Activated CD4-positive, alpha-beta memory T cell treated with anti-CD3 and anti-CD28 coated beads for 36 hours (primary cell): ENCODE measurements at places on chromosomes 5 and 9. TPM values are rescaled to one million over a fixed set of nuclear protein-coding genes. Genes with fewer than 3 reads are reported as not detected.

Gene ST8SIA4
- 32.8 TPM for total RNA-seq

DNA sequence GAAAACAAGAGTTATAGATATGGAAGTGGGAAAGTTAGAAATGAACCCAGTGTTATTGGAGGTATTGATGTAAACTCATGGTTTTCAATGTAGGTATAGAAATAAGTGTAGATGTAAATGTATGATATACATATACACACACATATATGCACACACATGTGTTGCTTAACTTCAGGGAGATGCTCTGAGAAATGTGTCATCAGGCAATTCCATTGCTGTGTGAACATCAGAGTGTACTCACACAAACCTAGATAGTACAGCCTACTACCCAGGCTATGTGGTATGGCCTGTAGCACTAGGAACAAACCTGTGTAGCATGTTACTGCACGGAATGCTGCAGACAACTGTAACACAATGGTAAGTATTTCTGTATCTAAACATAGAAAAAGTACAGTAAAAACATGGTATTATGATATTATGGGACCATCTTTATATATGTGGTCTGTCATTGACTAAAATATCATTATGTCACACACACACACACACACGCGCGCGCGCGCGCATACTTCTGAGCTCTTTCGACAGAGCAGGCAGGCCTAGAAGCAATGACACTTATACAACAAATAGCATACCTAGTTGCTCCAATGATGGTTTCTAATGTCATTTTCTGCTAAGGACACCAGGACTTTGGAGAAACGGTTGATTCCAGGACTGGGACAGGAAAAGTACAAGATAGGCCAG, 86.6 kb downstream of the MACROH2A1 start:
- no peak for DNase-seq
- no peak overlapping the region for H3K4me3 ChIP-seq
- H3K36me3 ChIP-seq: no peaks in the 10 kb centered on the region

DNA sequence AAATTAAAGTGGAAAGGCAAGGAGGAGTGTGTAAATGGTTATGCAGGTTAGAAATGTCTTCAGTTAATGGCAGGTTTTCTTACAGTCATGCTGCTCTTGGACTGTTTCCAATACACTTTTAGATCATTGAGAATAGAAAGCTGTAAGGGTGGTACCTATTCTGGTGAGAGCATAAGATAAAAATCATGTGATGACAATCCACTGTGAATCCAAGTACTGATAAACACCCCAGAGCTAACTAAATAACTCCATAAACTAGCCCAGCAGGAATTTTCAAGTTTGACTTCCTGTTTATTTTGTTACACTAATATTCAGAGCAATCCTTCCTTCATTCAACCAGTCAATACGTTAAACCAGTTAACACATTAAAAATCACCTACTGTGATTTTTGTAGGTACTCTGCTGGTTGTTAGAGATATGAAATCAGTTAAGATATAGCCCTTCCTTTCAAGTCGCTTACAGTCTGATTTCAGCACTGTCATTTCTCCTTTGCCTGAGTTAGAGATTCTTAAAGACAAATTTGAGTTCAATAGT, 22.6 kb downstream of the VCAN start:
- no peaks in the 10 kb centered on the region for H3K4me1 ChIP-seq
- H3K36me3 ChIP-seq: no peaks in the 10 kb centered on the region
- no peak overlapping the region for H3K4me3 ChIP-seq
- no peak overlapping the region for H3K27ac ChIP-seq
- peaks cover 9% of the 10 kb centered on the region for H3K27me3 ChIP-seq
- no peak for DNase-seq

- peaks cover 22% of the 10 kb centered on the region for H3K36me3 ChIP-seq
- no peak overlapping the region for H3K4me3 ChIP-seq
- no peak for DNase-seq
- H3K4me1 ChIP-seq: peaks cover 4% of the 10 kb centered on the region
Observed at GRCh38 chr9:125568621-125569020, 138.4 kb downstream of the MAPKAP1 start.

DNA sequence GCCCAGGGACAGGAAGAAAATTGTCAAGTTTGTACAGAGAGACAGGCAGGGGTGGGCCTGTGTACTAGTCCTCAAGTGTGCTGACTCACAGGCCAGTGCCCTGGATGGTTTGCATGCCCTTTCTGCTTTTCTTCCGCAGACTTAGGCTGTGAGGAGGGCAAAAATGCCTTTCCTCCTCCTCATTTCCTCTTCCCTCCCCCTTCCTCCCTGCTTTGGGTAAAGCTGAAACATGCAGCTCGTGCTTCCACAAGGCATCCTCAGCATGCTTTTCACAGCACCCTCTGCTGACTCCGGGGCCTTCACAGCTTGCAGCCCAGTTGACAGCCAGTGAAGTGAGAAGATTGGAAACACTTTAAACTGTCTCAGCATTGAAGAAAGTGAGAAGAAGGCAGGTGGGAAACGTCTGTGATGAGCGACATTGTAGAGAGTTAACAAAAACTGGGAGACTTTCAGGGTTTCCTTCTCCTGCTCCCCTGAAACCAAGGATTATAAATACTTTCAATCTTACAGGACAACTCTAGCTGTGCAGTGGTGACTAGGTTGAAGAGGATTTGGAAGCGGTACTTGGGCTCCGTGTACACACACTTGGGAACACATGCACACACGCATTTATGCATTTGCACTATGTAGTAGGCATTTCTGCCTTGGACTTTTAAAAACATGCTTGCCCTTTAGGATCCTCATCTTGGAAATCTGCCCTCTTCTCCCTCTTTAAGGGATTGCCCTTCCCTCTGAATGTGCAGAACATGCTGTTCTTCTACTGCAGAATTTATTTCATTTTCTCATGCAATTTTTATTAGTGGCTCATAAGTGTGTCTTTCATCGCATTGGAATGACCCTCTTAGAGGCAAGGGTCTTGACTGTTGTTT, 138.8 kb downstream of the GRIA1 start:
- H3K27me3 ChIP-seq: no peaks in the 10 kb centered on the region
- DNase-seq: no peak
- H3K27ac ChIP-seq: no peak overlapping the region

GRCh38 chr9:16410601-16411280, 459.7 kb downstream of the BNC2 start:
- DNase-seq: no peak
- H3K36me3 ChIP-seq: no peaks in the 10 kb centered on the region
- no peak overlapping the region for H3K27ac ChIP-seq
- H3K4me1 ChIP-seq: no peaks in the 10 kb centered on the region
- no peaks in the 10 kb centered on the region for H3K27me3 ChIP-seq
- H3K4me3 ChIP-seq: no peak overlapping the region

GRCh38 chr5:59640411-59640810, 253.1 kb downstream of the PDE4D start:
- peaks cover 3% of the 10 kb centered on the region for H3K4me1 ChIP-seq
- DNase-seq: no peak
- H3K27me3 ChIP-seq: peaks cover 5% of the 10 kb centered on the region
- H3K36me3 ChIP-seq: no peaks in the 10 kb centered on the region
- H3K27ac ChIP-seq: no peak overlapping the region
- no peak overlapping the region for H3K4me3 ChIP-seq

GRCh38 chr5:56506211-56506965, 273.3 kb upstream of the ANKRD55 start:
- H3K4me3 ChIP-seq: no peak overlapping the region
- H3K4me1 ChIP-seq: peaks cover 10% of the 10 kb centered on the region
- DNase-seq: no peak

DNA sequence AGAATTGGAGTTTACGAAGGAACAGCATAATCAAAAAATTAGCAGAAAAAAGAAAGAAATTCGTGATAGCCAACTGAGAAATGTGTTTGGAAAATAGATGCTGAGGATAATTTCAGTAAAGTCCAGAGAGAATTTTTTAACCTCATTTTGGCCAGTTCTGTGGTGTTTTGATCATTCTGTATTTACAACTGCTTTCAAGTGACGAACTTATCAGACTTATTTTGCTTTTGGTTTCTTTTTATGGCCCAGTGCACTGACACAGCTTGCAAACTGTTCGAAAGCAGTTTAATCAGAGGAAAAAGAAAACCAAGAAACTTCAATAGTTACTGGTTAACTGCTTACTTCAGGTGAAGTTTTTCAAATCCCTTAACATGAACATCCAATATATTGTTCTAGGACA, 1.9 kb downstream of the SDHA start:
- peak overlapping the region; percentile 92 for H3K4me3 ChIP-seq
- H3K36me3 ChIP-seq: peaks cover 11% of the 10 kb centered on the region
- peak overlapping the region; percentile 90 for H3K27ac ChIP-seq
- peaks cover 54% of the 10 kb centered on the region for H3K4me1 ChIP-seq
- no peak for DNase-seq
- H3K27me3 ChIP-seq: no peaks in the 10 kb centered on the region

Gene SPEF2
- 10.6 TPM for total RNA-seq

DNA sequence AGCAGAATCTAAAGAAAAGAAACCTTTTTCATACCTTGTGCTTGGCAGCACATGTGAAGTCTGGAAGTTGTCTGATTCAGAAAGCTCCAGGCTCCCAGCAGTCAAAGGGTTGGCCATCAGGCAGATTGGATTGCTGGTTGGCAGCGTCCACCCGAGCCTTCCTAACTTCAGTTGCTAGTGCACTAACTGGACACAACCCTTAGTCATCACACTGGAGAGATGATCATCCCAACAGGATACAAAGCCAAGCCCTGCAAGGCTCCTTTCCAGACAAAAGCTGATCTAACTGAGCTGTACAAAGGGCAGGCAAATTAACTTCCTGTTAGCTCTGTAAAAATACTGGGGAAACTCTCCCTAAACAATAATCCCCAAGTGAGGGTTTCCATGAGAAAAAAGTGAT, 185.6 kb downstream of the SNX18 start:
- no peaks in the 10 kb centered on the region for H3K27me3 ChIP-seq
- no peak for DNase-seq
- no peak overlapping the region for H3K27ac ChIP-seq
- H3K4me1 ChIP-seq: peaks cover 5% of the 10 kb centered on the region
- H3K36me3 ChIP-seq: no peaks in the 10 kb centered on the region
- H3K4me3 ChIP-seq: no peak overlapping the region

- peaks cover 3% of the 10 kb centered on the region for H3K36me3 ChIP-seq
- DNase-seq: no peak
- H3K4me1 ChIP-seq: no peaks in the 10 kb centered on the region
- no peaks in the 10 kb centered on the region for H3K27me3 ChIP-seq
- H3K27ac ChIP-seq: no peak overlapping the region
- H3K4me3 ChIP-seq: no peak overlapping the region
Observed at GRCh38 chr5:60856066-60856465, 12.0 kb upstream of the ELOVL7 start.

DNA sequence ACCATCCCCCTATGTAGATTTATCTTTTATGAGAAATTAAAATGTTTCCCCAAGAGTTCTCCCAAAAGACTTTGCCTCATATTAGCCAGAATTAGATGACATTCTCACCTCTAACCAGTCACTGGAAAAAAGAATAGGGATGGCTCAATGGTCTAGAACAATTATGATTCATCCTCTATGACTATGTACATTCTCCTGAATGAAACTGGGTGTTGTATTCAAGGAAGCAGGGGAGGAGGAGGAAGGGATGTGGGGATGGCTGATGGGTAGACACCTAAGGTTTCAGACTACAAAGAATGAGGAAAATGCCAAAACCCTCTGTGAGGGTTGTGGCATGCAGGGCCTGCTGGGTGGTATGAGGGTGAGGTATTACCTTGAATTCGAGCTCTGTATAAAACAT, 49.5 kb upstream of the BRINP1 start:
- H3K27ac ChIP-seq: no peak overlapping the region
- no peaks in the 10 kb centered on the region for H3K4me1 ChIP-seq
- no peaks in the 10 kb centered on the region for H3K36me3 ChIP-seq
- H3K27me3 ChIP-seq: no peaks in the 10 kb centered on the region
- no peak for DNase-seq

Gene IFNK
- not detected for total RNA-seq

Gene GFM2
- 30.9 TPM for total RNA-seq

DNA sequence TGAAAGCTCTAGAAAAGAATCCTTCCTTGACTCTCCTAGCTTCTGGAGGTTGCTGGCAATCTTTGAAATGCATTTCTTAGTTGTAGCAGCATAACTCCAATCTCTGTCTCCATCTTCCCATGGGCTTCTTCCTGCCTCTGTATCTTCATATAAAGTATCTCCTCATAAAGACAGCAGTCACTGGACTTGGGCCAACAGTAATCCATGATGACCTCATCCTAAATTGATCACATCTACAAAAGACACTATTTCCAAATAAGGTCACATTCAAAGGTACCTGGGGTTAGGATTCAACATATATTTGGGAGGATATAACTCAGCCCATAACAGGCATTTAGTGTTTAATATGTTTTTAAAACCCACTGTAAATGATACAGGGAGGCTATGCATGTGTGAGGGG, 123.3 kb downstream of the MLLT3 start:
- DNase-seq: no peak
- H3K4me1 ChIP-seq: peaks cover 37% of the 10 kb centered on the region
- no peak overlapping the region for H3K4me3 ChIP-seq
- peaks cover 6% of the 10 kb centered on the region for H3K36me3 ChIP-seq
- H3K27me3 ChIP-seq: no peaks in the 10 kb centered on the region
- H3K27ac ChIP-seq: no peak overlapping the region

Gene LECT2
- total RNA-seq: not detected

Gene KCNN2
- total RNA-seq: not detected

DNA sequence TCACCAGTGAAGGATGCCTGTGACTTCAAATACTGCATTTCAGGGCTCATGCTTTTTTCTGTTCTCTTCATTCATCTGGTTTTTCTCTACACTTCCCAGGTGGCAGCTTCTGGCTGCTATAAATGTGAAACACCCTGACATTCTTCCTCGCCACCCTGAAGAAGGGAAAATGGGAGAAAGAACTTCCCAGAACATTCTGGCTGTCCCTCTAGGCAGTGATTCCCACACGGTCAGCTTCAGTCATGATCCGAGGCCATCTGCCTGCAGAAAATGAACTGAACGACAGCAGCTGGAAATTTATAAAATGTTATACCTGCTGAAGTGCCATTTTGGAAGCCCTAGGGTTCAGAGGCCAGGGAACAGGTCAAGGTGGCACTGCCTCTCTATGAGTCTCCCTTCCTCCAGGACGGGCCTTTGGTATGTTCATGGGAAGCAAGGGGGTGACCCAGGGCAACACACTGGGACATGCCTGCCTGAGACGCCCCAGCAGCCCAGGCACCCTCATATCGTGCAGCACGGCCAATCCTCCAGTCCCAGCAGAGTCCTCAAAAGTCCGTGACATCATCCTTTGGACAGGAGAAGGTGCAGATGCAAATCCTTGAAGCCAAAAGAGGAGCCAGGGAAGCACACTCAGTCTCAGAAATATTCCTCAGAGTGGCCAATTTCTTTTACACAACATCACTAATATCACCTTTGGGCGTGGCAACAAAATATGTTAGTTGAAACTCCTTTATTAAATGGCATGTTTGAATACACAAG, 107.1 kb downstream of the SEMA5A start:
- H3K4me1 ChIP-seq: no peaks in the 10 kb centered on the region
- no peak overlapping the region for H3K27ac ChIP-seq
- DNase-seq: no peak
- no peak overlapping the region for H3K4me3 ChIP-seq

Gene MRPL41
- total RNA-seq: 48.8 TPM

GRCh38 chr9:117160254-117160653, 254.6 kb downstream of the ASTN2 start:
- no peaks in the 10 kb centered on the region for H3K36me3 ChIP-seq
- H3K4me1 ChIP-seq: no peaks in the 10 kb centered on the region
